ENCODE measurements at places on chromosomes 6 and 20.

DNA sequence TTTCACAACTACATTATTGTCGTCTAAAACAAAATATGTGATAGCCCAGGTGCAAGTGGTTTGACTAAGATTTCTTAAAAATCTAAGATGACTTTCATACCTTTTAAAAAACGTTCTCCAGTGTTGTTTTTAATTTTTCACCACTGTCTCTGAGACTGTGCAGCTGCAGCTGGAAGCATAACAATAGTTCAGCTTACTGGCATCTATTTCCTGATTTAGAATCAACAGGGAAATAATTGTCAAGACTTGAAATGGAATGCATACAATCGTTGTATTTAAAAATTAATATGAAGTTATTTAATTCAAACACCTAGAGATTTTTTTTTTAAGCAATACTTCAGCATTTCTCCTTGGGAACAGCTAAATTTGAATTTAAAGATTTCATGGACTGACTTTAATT, 982.0 kb upstream of the EPHA7 start:
- DNase-seq: no peak

GRCh38 chr20:14553774-14554534, 216.5 kb upstream of the FLRT3 start:
- peak; percentile 23 for DNase-seq

GRCh38 chr20:58944610-58945009, 36.4 kb upstream of the NELFCD start:
- DNase-seq: no peak

DNA sequence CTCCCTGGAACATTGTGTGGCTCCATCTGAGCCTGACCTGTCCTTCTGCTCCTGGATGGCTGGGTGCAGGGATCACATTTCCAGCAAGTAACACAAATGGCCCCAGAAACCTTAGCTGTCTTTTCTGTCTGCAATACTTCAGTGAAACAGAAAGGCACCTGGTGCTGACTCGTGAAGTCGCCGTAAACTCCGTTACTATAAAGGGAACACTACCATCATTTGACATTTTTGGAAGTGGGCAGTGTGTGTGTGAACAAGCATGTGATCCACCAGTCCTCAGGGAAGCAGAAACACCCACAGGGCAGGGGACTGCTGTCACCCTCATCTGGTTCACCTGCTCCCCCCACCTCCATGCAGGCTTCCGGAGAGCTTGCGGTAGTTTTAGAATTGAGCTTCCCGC, 23.9 kb downstream of the SERPINB6 start:
- DNase-seq: no peak

- peak; percentile 82 for DNase-seq
Observed at GRCh38 chr6:85078058-85078457, 313.7 kb upstream of the TBX18 start.

DNA sequence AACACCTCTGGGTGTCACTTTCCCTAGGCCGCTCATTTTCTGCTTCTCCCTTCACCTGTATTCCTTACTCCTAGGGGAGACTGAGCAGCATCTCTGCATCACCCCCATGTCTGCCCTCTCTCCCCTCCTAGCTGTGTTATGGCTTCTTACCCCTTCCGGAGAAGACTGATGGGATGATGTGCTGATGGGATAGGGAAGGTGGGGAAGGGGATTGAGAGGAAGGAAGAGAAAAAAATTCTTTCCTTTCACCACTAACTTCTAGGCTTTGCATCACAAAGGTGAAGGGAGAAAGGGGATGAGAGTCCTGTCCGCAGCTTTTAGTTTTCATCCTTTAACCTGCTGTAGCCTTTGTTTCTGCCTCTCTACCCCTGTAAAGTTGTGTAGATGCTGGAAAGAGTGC, 26.7 kb downstream of the AKAP7 start:
- DNase-seq: no peak

GRCh38 chr6:34576286-34576955, 20.3 kb upstream of the SPDEF start:
- DNase-seq: peak; percentile 25

DNA sequence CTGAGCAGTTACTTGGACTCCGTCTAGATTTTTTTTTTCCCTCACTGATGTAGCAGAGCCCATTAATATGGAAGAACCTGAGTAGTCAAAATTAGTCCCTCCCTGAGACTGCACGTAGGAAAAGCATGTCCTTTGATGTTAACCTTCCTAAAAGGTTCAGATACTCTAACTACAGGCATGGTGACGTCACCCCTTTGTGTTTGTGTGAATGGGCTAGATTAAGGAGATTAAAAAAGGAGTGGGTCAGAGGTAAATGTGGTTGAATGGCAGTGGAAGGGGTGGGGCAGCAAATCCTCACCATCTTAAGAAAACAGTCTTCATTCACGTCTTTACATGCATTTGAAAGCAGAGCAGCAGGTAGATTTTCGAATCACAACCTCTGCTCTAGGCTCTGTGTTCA, 521.1 kb downstream of the TFAP2B start:
- DNase-seq: no peak

DNA sequence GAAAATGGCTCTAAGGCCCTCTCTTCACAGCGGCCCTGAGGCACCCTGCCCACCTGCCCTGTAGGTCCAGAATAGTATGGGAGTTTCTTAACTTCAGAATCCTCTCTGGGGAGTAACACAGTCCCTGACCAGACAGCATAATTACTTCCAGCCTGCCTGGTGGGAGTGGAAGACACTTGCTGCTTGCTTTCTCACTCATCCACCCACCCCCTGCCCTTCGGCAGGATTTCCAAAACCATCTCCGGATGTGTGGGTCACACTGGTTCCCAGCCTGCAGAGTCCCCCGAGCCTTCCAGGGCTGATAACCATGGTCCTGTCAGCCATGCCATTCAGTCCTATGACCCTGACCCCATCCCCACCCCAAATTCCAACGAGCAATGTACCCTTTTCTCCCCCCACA, 5.4 kb downstream of the SLC29A1 start:
- no peak for DNase-seq

DNA sequence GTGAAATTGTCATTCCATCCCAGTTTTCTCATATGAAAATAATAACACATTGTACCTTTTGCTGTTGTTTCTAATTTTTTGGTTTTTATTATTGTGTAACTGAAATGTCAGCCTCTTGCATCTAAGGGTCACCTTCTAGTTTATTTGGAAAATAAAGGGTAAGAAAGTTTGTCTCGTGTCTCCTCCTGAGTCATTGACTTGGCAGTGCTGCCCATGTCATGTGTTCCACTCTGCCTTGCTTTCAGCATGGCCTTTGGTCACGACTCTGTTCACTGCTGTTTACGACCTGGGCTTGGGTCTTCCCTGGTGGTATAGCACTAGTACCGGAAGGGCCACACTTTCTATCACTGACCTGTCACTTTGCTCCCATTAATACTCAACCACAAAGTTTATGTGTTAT, 171.4 kb upstream of the RSPO3 start:
- DNase-seq: no peak

GRCh38 chr6:8494730-8495129, 59.4 kb upstream of the SLC35B3 start:
- no peak for DNase-seq

GRCh38 chr6:148943451-148943850, 196.6 kb downstream of the UST start:
- DNase-seq: peak; percentile 65

DNA sequence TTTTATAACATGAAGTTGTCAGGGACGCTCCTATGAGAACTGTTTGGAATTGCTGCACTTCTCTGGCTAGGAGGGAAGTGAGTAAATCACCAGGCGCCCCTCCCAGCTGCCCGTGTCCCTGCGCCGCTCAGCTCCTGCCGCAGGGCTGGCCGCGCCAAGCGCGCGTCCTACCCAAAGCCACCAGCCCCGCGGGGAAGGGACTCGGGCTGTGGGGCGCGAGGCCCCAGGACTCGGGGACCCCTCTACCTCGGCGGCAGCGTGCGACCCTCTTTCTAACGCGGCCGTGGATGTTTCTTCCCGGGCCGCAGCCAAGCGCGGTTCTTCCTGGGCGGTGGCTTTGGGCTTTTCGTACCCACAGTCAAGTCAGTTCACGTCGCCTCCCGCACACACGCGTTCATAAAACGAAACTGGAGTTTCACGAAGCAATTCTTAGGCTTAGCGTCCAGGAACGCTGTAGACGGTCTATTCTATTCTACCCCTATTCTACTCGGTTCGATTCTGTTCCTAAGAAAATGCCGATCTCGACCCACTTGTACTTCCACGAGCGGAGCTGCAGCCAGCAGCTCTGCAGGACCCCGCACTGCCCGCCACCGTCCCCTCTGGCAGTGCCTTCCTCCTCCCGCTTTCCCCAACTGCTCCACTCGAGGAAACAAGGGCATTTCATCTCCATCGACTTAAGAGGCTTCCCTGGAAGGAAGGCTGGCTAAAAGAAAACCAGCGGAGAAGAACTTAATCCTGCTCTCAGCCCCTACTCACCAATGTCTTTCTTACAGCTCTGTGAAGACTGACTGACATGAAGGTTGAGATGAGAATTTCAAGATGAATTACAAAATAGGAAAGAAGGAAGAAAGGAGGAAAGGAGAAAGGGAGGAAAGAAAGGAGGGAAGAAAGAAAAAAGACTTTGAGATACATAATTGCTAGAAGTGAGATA, 15.4 kb downstream of the FOXC1 start:
- DNase-seq: peak; percentile 72

GRCh38 chr6:32662836-32663235, 3.6 kb downstream of the HLA-DQB1 start:
- no peak for DNase-seq

GRCh38 chr20:4508773-4509172, 212.9 kb upstream of the PRND start:
- DNase-seq: no peak

DNA sequence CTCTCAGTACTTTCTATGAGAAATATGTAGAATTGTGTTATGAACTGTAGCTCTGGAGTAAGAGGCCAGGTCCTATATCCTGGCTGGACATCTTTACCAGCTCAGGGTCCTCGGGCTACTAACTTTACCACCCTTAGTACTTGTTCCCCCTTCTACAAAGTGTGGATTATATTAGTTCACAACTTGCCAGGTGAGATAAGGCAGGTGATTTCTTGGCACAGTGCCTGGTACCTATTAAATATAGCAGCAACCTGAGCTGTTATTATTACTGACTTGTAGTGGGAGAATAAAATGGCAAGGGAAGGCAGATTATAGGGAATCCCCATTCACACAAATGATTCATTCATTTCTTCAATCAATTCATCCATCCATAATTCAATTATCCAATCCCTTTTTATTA, 150.1 kb downstream of the DOK5 start:
- no peak for DNase-seq

- no peak for DNase-seq
Observed at GRCh38 chr20:62835931-62836861, 19.3 kb downstream of the COL9A3 start.

DNA sequence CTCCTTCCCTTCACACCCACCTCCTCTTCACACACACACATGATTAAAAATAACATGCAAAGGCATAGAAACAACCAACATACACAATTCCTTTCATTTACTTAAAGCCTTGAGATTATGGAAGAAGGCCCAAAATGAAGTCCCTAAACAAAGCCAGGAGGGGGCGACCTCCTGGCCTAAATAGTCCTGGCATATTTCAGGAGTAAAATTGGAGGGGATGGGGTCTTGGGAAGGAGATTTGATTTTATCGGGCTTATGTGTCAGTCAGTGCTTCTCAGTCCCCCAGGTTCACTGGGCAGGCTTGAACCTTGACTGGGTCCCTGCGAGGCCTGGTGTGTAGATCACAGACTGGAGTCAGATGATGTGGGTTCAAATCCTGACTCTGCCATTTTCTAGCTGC, 266.4 kb downstream of the SAMD5 start:
- no peak for DNase-seq

DNA sequence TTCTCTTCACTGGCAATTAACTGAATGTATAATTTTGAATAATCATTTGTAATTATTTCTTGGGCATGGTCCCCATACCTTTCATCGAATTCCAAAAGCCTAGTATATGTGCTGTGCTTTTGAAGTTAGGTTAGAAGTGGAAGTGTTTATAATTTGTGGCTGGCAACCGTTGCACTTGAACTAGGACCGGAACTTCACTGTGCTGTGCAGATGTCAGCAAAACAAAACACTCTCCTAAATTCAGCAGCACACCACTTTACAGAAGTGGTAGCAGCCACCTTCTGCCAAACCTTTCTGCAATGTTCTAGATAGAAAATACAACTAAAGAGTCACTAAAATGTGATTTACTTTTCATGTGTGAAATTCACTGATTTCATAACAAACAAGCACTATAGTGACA, 111.9 kb downstream of the FAM83B start:
- DNase-seq: no peak

DNA sequence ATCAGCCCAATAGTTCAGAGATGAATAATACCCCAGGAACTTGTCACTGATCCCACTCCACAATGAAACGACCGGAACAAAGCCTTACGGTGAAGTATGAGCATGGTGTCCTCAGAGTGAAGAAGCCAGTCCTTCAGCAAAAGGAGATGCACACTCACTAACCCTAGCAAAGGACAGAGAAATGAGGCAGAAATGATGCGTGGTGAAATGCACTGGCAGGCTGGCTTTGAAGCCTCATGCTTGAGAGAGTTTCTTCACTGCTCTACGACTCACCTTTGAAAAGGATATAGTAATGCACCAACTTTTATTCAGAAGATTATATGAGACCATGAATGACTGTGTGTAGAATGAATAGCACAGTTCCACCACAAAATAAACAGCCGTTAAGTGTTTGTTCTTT, 74.8 kb downstream of the PHACTR1 start:
- DNase-seq: peak; percentile 25

DNA sequence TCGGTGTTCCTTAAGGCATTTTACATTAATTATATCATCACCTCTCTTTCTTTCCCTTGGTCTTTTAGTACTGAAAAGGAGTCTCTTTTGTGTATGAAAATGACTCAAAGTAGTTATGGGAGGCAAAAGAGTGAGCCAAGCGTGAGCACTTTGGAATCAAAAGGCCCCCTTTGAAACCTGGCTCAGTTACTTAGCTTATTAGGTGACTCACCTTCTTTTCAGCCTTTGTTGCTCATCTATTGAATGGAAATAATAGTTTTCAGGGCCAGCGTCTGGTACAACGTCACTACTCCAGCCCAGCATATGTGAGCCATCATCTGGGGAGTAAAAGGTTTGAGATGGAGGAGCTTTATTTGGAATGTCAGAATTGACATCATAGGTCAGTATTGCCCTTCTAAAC, 147.4 kb upstream of the SCGN start:
- DNase-seq: no peak
